ENCODE measurements at places on chromosomes 3 and 15.

DNA sequence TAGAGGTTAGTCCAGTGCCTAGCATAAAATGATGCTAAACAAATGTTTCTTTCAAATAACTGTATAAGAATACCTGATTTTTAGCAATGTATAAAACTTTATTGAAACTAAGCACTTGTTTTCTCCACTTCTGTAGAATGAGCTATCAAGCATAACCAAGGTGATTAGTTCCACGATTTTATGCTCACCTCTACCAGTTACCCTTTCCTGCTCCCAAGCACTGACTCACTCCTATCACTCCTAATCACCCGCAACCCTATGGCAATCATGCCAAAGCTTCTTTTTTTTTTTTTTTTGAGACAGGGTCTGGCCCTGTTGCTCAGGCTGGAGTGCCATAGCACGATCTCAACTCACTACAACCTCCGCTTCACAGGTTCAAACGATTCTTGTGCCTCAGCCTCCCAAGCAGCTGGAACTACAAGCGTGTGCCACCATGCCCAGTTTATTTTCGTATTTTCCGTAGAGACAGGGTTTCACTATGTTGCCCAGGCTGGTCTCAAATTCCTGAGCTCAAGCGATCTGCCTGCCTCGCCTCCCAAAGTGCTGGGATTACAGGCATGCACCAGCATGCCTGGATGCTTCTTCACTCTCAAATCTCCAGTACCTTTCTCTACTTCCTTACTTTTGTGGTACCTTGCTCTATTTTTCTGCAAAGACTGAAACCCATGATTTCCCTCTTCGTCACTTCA lies 3.9 kb downstream of the HSPBAP1 start:
- no peak for DNase-seq

DNA sequence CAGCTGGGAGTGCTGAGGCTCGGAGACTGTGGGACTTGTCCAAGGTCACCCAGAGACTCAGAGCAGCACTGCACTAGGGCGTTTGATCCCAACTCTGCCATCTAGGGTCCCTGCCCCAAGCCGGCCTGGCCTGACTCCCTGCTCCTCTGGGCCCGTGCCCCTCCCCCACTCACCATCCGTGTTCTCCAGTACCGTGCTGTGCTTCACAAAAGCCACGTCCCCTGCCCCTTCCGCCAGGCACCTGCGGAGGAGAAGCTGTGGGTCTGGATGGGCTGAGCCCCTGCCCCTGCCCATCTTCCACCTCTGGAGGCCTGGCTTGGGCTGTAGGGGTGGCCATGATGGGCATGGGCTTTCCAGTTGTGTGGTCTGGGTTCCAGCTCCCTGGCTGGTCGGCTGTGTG lies 8.4 kb downstream of the MELTF start:
- no peak for DNase-seq

DNA sequence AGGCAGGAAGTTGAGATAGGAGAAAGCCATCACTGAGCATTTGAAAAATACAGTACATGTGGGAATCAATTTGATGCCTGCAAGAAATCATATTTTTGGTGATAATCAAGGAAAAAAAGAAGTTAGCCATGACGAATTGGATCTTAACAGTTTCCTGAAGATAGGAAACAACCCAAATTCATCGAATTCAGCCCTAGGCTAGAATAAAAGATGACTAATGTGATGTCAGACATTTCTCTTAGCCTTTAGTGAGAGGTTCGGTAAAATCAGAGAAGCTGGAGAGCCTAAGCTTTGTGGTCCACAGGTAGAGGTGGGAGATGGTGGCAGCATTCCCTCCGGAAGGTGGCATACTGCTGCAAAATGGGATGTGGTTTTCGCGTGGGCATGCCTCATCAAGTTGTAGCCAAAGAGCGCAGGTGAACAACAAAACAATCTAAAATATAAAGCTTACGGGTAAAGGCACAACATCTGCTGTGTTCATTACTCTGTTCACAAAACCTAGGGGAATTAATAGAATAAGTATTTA lies 144.1 kb upstream of the ALCAM start:
- no peak for DNase-seq

DNA sequence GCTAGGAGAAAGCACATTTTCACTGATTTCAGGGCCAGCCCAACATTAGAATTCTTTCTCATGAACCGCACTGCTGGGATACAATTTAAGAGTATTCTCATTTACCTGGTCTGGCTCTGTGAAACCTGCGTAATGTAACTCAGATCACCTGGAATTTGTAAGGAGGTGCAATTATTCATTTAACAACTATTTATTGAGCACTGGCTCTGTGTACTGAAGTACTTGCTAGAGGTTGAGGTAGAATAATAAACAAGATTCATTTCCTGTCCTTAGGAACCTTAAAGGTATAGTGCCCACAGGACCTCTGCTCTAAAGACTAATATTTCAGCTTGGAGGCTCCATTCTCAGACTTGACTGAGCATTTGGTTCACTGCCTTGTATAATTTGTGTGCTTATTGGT lies 242.2 kb upstream of the ZPLD1 start:
- no peak for DNase-seq

DNA sequence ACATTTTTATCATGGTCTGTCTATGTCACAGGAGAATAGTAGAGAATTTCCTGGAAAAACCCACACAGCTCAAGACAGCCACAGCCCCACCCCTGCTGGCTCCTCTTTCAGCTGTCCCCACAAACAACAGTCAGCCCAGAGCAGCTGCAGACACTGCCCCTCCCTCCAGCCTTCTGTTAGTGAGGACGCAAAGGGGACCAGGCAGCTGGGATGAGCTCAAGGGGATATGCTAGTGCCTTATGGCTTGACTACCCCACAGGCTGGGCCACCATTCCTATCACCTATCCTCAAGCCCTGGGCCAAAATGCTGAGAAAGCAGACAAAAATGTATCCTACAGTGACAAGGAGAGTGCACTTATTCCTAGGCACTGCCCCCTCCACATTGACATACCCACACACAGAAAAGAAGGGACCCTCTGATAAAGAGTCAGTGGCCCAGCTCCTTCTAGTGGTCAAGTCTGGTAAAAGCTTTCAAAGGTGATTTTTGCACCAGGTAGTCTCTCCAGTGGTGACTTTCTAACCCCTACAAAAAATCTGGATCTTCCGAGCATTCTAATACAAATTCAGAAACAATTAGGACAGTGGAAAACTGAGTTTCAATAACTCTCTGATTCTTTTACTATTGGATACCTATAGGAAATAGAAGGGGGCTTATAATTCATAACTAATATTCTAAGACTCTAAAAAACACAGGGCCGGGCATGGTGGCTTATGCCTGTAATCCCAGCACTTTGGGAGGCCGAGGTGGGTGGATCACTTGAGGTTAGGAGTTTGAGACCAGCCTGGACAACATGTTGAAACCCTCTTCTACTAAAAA lies 3.0 kb upstream of the MAP1A start:
- no peak for DNase-seq

- no peak for DNase-seq
These were observed 9.2 kb downstream of the CHCHD6 start for GRCh38 chr3:126713199-126713598.

- peak; percentile 20 for DNase-seq
These were observed 44.5 kb upstream of the CCNL1 start for GRCh38 chr3:157204431-157204830.

GRCh38 chr15:57827021-57827420 lies 120.5 kb downstream of the POLR2M start:
- no peak for DNase-seq

- DNase-seq: peak; percentile 66
These were observed 190.7 kb upstream of the MCTP2 start for GRCh38 chr15:94040541-94041248.

DNA sequence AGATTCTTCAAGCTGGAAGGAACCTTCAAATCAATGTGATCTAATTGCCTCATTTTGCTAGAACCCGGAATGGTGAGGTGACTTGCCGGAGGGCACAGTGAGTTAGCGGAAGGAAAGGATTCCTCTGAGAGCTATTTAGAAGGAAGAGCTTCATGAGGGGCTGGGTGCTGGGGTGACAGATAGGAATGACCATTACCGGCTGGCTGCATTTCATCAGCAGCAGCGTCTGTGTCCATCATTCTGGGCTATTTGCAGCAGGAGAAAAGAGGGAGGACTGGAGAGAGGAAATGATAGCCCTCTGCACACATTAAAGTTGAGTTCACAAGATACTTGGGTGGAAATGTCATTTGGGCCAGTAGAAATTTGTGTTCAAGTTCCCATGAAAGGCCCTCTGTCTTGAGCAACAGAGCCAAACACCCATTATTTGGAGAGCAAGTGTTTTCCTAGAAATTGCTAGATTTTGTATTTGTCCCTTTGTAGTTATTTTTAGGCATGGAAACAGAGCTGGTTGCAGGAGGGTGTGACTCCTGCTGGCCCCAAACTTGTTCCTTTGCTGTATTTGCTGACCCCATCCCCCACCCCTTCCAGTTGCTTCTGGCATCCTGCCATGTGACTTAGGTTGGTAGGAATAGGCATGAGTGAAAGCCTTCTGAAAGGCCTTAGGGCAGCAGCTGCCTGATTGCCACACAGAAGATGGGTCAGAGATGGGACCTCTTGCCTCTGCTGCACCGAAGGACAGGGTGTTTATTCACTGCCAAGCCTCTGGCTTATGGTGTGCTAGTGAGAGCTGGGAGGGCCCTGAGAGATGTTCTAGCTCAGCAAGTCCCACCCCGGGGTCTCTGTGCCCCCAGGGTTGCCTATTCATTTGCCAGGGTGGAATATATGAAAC lies 87.5 kb upstream of the PLXNA1 start:
- DNase-seq: no peak

GRCh38 chr15:83784975-83785374 lies 131.1 kb downstream of the ADAMTSL3 start:
- DNase-seq: peak; percentile 9

DNA sequence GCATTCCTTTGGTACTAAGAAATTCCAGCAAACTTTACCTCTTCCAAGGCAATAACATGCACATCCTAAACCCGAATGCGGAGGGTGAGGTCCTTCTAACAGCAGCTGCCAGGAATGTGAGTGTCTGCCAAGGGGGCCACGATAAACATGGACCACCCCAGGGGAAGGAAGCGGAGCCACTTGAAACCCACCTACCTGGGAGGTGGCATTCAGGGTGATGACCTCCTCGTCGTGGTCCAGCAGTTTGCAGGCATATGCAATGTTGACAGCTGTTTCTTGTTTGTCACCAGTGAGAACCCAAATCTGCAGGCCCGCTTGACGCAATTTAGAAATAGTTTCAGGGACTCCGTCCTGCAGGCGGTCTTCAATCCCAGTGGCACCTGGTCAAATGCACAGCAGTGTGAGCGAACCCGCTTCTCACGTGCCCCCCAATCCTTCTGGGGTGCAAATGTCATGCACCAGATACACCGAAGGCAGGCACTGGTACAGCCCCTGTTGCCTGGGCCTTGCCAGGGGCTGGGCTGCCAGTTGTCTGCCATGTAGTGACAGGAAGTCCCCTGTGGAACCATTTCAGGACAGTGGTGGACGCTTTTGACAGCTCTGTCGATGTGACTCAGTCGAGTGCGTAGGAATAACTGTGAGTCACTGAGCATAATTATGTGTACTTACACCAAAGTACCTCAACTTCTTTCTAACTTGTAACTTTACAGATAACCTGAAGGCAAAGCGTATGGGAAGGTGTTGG lies 161.2 kb downstream of the ATP10A start:
- no peak for DNase-seq

GRCh38 chr3:45976191-45977091 lies 19.2 kb downstream of the FYCO1 start:
- no peak for DNase-seq

DNA sequence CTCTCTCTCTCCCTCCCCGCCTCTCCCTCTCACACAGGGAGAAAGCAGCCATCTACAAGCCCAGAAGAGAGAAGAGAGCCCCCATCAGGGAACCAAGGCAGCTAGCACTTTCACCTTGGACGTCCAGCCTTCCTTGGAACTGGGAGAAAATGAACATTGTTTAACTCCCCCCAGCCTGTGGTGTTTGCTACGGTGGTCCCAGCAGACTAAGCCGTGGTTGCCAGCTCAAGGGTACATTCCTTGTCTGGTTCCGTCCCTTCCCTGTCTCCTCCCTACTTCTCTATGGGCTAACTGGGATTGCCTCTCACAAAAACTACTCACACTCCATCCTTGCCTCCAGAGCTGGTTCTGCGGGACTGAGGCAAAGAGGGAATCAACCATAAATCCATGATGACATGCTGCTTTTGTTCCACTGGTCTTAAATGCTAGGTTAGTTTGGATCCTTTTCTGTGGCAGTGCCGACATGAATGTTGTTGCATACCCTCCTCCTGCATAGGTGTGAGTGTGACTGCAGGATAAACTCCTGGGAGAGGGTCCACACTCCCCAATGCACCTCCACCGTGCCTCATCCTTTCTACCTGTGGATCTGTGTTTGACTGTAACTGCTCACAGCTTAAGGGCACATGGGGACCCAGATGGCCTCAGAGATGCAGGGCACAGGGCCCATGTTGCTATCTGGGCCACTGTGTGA lies 12.0 kb downstream of the C3orf22 start:
- DNase-seq: no peak

- DNase-seq: no peak
These were observed 44.5 kb downstream of the RPN1 start for GRCh38 chr3:128606094-128606493.

DNA sequence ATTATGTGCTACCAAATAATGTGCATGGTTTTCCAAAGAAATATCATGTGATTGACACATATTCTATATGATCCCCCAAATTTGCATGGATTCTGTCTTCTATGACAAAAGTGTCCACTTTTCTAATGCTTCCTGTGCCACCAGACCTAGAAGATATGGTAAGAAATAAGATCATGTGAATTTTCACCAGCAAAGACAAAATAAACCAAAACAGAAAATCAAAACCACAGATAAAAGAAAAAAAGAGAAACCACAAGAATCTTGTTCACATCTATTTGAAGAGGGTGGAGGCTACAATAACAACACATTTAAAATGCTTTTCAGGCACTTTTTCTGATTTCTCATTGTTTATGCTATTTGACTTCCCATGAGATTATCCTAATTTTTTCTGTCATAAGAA lies 303.4 kb downstream of the DIPK2A start:
- DNase-seq: no peak

- no peak for DNase-seq
These were observed 45.1 kb upstream of the C15orf39 start for GRCh38 chr15:75156326-75157215.

DNA sequence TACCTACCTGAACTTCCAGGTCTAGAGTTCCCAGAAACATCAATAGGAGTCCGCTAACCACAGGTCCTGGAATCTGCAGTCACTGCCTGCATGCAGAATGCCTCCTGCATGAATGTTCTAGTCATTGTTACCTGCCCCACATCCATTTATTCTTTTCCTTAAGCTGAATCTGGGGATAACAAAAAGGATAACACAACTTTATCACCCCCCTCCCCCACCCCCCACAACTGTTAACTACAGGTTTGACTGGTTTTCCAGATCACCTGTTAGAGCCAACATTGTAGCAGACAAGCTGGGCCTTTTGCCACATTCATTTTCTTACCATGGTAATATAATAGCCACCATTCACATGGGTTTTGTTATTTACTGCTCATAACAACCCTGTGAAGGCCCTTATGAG lies 4.6 kb upstream of the CTSH start:
- no peak for DNase-seq

DNA sequence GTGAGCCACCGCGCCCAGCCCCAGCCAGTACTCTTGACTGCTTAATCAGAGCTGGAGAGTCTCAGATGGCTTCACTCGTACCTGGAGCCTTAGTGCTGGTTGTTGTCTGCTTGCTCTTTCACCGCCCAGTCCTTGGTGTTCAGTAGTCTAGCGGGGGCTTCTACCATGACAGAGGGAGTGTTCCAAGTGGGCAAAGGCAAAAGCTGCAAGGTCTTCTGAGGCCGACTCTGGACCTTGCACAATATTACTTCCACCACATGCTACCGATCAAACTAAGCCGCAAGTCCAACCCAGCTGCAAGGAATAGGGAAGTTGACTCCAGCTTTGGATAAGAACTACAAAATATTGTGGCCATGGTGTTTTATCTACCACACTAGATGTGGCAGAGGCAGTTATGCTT lies 6.6 kb downstream of the PARL start:
- DNase-seq: no peak

All from fibroblast of skin of left biceps (primary cell).